LHCN-M2 (cell line): ENCODE measurements at places on chromosomes 3 and 15.

DNA sequence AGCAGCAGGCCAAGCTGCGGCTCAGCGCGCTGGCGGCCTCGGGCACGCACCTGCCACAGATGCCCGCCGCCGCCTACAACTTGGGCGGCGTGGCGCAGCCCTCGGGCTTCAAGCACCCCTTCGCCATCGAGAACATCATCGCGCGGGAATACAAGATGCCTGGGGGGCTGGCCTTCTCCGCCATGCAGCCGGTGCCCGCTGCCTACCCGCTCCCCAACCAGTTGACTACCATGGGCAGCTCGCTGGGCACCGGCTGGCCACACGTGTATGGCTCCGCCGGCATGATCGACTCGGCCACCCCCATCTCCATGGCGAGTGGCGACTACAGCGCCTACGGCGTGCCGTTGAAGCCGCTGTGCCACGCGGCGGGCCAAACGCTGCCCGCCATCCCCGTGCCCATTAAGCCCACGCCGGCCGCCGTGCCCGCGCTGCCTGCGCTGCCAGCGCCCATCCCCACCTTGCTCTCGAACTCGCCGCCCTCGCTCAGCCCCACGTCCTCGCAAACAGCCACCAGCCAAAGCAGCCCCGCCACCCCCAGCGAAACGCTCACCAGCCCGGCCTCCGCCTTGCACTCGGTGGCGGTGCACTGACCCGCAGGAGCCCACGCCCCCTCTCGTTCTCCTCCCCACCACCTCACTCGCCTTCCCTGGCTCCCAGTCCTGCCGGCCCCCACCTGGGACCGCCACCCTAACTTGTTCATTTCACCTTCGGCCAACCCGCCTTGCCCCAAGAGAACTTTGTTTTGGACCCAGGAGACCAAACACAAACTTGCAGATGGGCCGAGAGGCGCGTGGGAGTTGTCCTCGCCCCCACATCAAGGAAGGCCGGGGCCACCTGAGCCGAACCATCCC lies 1.5 kb downstream of the FOXB1 start:
- no peak for DNase-seq

GRCh38 chr15:42131826-42132806 lies 24.3 kb downstream of the PLA2G4F start:
- DNase-seq = no peak

- no peak for DNase-seq
Measured at GRCh38 chr3:46354984-46355383, 1.1 kb downstream of the CCR2 start.

- no peak for DNase-seq
Measured at GRCh38 chr15:45497261-45497660, 25.3 kb downstream of the SLC30A4 start.

DNA sequence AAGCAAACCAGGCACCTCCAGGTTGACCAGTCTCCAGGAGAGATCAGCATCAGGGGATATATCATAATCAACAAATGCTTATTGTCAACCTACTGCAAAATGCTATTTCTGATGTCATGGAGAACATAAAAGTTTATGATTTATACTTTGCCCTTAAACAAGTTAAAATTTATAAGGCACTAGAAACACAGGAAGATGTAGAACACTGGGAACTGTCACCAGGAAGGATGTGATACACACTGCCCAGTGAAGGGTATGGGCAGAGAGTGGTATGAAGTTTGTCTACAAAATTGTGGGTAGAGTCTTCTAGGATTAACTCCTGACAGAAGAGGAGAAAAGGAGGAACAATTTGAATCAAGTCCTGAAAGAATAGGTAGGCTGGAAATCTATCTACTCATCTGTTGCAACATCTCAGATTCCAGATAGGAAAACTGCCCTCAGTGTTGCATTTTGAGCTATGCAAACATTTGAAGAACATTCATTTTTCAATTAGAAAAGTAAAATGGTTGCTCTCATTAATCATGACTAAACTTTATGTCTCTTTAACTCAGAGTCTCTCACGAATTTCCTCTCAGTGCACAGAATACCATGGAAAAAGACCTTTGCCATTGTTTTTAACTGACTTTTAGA lies 105.9 kb upstream of the SKOR1 start:
- DNase-seq = no peak

DNA sequence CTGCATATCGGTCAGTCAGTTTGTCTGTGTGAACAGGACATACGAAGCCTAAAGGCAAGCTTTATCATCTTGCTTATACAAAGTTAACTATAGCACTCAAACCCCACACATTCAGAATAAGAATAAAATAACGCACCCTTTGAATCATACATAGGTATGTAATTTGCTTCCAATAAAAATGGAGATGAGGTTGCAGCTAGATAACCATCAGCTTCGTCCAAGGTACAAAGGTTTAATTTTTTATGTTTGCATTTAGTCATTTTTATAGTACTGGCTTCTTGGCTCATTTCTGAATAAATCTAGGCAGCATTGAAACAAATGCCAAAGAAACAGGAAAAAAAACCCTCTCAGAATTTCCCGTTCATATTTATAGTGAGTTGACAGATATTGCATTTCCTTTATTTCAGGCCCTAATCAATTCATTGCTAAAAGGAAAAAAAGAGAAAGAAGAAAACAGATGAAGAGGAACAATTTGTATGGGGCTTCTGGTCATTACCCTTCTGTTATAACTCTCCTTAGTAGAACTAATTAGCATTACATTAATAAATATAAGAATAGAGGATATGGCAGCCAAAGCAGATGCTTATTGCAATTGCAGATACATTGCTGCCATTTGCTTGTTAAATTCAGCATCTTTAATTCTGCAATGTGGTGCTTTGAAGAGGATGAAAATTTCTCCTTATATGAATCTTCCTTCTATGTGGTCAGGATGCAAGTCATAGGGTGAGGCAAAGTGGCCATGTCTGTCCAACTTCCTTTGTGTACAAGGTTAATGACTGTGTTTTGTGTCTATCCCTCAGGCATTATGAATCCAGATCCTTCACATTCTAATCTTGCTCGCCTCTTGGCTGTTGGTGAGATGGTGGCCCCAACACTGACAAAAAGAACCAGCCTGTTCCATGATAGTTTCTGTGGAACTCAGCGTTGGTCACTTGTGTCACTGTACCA lies 550.0 kb downstream of the AGBL1 start:
- DNase-seq = no peak

DNA sequence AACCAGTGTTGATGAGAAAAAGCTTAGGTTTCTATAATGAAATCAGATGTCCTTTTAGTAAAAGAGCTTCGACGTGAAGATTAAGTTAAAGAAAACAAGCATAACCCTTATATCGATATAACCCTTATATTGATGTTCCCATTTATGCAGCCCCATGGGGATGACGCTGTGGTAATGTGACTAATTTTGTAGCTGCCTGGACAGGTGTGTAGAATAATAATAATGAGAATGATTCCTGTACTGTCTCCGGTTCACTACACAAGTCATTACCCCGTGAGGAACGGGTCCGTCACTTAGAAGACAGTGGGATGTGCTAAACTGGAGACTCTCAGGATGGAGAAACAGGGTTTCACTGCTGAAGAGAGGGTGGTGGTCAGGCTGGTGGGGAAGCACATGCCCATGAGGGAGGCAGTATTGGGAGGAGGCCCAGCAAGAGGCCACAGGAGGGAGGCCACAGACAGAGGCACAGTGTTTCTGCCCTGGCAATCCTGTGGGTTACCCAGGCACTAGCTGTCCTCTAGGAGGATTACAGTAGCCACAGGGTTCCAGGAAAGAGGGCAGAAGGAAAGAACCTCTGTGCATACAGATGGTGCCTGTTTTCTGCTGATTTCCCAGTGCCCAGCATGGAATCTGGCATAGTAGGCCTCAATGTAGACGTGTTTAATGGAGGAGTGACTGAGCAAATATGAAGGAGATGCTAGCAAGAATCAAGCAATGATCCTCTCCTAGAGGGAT lies 191.1 kb upstream of the TSC22D2 start:
- DNase-seq = no peak

- DNase-seq = peak; percentile 31
Measured at GRCh38 chr3:47265725-47266428, 16.7 kb downstream of the KIF9 start.

DNA sequence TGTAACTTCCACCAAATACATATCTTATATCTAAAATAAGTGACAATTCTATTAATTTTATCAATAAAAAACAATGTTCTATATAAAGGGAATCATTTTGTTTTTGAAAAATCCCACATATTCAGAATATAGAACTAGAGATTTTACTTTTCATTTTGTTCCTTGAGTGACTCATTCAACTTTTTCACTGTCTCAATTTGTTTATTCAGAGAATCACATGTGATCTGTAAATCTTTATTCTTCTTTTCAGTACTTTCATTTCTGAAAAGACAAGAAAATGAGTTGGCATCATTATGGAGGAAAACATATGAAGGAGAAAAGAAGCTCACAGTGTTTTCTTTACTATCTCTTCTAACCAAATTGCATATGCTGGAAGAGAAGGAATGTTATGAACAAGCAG lies 35.0 kb downstream of the CIP2A start:
- no peak for DNase-seq

DNA sequence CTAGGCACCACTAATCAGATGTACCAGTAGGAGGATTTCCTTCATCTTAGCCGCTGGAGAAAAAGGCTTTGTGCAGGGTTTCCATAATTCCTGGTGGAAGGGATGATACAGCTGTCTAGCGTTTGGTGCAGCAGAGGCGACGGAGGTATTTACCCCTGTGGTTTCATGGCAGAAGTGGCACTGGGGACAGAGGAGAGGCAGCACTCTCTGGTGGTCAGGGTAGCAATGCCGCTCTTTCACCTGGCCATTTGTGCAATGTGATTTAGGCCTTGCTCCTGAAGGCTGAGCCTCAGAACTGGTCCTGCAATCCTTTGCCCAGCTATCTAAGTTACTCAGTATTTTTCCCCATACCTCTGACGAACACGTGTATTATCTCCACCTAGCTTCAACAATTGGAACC lies 47.1 kb upstream of the BNIP2 start:
- DNase-seq = no peak

- no peak for DNase-seq
Measured at GRCh38 chr15:98946301-98947255, 61.0 kb downstream of the PGPEP1L start.

- DNase-seq = no peak
Measured at GRCh38 chr3:39631136-39631535, 163.7 kb downstream of the MOBP start.

GRCh38 chr3:195207731-195208130 lies 63.2 kb downstream of the XXYLT1 start:
- no peak for DNase-seq

GRCh38 chr15:55060836-55061235 lies 135.9 kb downstream of the RSL24D1 start:
- DNase-seq = no peak

DNA sequence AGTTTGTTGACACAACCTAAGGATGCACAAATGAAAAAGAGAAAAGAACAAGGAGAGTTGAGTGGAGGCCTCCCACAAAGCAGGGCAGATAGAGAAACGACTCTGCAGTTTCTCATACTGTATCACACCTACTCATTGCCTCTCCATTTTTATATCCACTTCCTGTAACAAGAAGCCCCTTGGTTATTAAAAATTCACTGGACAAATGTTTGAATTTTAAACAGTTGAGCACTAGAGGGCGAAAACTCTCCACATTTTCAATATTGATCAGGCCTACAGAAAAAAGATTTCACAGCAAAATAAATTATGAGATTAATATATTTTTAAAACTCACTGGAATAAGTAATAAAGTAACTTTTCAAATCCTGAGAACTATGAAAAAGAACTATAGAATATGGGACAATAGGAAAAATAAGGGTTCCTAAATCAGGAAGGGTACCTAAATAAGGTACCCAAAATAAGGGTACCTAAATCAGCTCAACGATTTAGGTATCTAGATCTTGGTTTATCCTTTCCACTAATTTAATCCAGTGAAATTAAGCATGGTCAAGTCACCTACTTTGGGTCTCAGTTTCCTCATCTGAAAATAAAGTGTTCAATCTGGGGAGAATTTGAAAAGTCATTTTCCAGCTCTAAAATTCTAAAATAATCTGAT lies 47.0 kb upstream of the PPIB start:
- peak; percentile 58 for DNase-seq

DNA sequence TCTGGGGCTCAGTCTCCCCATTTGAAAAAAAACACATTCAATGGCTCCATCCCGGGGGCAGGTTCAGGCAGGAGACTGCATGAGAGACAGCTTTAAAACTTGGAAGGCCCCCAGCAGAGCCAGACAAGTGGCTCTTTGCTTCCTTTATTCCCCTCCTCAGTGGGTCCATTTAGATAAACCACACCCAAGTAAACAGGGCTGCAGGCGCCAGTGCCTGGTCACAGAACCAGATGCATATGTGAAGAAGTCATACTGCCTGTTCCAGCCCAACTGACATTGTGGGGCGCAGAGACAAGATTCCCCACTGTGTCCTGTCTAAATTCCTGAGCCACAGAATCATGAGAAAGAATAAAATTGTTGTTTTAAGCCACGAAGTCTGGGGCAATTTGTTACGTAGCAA lies 9.0 kb downstream of the FBN1 start:
- no peak for DNase-seq
